Heart right ventricle (tissue), 16 donors: ENCODE measurements at places on chromosomes 11 and 22. TPM values are rescaled to one million over a fixed set of nuclear protein-coding genes. Genes with fewer than 3 reads are reported as not detected.

The TRIM6 gene
- 1.3 TPM for total RNA-seq

The IL18 gene
- total RNA-seq: 0.32 TPM

The MMP3 gene
- not detected for total RNA-seq

The VPREB1 gene
- total RNA-seq: not detected

The MAPK11 gene
- total RNA-seq: 4.3 TPM

The GLYATL1B gene
- not detected for total RNA-seq

The BBOX1 gene
- total RNA-seq: 0.25 TPM

The NLRP6 gene
- total RNA-seq: not detected

The OSBP2 gene
- 12.1 TPM for total RNA-seq

The PACSIN3 gene
- 334 TPM for total RNA-seq

The PGA5 gene
- 0.69 TPM for total RNA-seq

The SMTNL1 gene
- not detected for total RNA-seq
